ENCODE measurements at places on chromosomes 1 and 21.
A peak's percentile ranks its signal among the peaks of the same experiment; 100 is the strongest.

- no peak for DNase-seq
Observed at GRCh38 chr1:119225831-119226230, 85.4 kb upstream of the WARS2 start.

DNA sequence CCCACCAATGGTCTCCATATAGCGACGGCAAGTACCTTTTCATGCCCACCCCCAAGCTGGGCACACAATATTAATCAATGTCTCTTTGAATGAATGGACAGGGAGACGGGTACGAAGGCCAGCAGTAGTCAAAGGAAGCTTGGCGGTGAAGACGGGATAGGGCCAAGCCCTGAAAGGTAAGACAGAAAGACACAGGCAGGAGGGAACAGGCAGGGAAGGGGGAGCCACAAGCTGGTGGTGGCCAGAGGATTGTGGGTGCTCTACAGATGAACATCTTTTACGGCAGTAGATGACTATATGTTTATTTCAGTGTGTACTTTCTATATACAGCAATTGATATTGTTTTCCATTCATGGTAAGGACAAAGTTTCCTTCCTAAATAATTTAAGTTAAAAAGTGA lies 16.3 kb downstream of the CAPZB start:
- DNase-seq, result no peak

DNA sequence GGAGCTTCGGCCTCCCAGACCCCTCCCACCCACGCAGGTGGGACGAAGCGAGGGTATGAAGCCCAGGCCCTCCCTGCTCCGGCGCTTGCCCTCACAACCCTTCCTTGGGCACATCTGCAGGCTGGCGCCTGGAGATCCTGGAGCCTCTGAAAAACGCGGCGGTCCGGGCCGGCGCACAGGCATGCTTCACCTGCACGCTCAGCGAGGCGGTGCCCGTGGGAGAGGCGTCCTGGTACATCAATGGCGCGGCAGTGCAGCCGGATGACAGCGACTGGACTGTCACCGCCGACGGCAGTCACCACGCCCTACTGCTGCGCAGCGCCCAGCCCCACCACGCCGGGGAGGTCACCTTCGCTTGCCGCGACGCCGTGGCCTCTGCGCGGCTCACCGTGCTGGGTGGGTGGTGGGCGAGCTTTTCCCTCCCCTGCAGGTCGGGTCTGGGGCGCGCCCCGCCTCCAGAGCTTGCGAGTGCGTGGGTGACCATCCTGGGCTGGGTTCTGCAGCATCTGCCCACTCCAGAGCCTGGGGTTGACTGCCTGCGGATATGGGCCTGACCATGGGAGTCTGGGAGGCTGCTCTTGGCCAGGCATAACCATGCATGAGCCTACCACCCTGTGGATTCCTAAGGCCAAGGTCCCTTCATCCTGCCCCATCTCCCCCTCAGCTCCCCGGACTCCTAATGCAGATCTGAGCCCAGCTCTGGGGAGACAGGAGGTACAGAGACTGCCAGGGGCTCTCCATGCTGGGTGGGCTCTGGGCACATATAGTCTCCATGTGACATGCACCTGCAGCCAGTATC lies 89.8 kb downstream of the TRIM11 start:
- no peak for DNase-seq

- DNase-seq, result no peak
Observed at GRCh38 chr1:26038477-26038876, 7.4 kb downstream of the SLC30A2 start.

GRCh38 chr1:179298952-179299351 lies 5.4 kb downstream of the SOAT1 start:
- no peak for DNase-seq

DNA sequence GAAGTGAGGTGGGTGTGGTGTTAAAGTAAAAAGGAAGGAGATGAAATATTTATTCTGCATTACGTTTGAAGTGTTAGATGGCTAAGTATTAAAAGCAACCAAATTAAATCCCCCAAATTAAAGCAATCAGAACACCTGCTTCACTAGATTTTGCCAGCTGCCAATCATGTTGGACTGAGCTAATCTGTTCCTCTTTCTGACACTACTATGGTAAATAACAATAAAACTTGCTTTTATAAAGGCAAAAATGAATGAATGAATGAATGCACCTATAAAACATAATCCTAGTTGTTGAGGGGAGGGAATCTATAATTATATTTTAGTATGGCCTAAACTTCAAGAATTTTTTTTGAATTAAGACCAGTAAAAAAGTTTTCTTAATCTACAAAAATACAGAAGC lies 51.0 kb downstream of the RAB3GAP2 start:
- no peak for DNase-seq

GRCh38 chr1:209326831-209327230 lies 256.7 kb upstream of the CAMK1G start:
- DNase-seq, result no peak

GRCh38 chr1:182268669-182269068 lies 122.9 kb downstream of the GLUL start:
- DNase-seq, result no peak

DNA sequence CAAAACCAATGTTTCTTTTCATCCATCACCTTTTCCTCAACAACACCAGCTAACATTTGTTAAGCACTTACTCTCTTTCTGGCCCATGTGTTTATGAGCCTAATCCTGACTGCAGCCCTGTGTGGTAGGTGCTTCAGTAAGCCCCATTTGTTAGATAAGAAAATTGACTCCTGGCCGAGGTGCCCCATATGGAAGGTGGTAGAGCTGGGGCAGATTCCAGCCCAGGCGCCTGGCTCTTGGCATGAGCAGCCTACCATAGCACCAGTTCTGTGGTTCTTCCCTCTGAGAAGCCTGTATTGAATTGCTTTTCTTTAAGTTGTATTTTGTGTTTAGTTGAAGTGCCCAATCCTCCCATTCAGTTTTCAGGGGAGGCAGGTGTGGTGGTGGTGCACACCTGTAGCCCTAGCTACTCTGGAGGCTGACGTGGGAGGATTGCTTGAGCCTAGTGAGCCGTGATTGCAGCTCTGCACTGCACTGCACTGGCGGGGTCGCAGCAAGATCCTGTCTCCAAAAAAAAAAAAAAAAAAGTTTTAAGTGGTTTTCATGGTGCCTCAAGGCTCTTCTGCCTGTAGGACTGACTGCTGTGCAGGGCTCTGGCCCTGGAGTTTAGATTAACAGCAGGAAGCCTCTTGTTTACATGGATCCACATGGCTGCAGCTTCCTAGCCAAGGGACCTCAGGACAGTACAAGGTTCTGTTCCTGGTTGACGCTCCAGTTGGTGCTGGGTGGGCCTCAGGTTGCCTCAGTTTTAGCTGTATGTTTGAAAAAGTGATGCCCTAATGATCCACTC lies 125.9 kb downstream of the MRPS6 start:
- DNase-seq, result no peak

GRCh38 chr21:44083631-44084291 lies 23.4 kb upstream of the PWP2 start:
- no peak for DNase-seq

DNA sequence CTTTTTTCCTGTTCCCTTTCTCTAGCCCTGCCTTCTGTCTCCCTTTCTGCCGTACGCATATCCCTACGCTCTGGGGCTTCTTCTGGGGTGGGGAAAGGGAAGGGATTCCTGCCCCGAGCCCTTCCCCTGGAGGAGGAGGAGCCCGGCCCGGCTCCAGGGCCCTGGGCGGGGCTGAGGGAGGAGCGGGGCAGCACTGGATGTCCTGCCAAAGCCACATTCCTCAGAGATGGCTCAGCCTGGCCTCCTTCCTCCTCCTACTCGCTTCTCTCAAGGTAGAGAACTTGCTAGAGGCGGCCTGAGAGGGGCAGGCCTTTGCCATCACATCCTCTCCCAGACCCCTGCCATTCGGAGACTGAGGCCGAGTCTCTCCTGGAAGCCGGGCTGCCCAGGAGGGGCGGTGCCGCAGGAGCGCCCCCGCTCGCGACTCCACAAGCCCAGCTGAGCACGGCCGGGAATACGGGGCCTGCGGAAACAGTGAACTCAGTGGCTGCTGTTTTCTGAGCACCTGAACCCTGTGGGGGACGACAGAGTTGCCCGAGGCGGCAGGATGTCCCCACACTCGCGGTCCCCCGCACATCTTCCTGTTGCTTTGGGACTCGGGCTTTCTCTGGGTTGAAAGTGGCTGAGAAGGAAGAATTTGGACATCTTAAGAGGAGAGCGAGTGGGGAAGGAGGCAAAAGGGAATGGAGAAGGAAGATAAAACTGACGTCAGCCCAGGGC lies 12.2 kb downstream of the ADAMTSL4 start:
- DNase-seq, result peak; percentile 52

GRCh38 chr1:50582346-50582745 lies 159.1 kb upstream of the DMRTA2 start:
- no peak for DNase-seq

DNA sequence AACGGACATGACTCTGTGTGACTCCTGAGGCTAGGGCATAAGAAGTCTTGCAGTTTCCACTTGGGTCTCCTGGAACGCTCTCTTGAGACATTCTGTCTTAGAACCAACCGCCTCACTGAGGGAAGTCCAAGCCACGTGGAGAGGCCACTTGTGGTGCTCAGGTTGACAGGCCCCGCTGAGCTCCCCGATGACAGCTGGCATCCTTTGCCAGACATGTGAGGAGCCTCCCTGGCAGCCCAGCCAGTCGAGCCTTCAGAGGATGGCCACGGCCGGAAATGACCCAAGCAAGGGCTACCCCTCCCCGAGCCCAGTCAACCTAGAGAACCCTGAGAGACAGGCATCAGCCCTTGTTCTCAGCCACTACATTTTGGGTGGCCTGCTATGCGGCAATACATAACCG lies 20.7 kb downstream of the PLEKHA6 start:
- no peak for DNase-seq

DNA sequence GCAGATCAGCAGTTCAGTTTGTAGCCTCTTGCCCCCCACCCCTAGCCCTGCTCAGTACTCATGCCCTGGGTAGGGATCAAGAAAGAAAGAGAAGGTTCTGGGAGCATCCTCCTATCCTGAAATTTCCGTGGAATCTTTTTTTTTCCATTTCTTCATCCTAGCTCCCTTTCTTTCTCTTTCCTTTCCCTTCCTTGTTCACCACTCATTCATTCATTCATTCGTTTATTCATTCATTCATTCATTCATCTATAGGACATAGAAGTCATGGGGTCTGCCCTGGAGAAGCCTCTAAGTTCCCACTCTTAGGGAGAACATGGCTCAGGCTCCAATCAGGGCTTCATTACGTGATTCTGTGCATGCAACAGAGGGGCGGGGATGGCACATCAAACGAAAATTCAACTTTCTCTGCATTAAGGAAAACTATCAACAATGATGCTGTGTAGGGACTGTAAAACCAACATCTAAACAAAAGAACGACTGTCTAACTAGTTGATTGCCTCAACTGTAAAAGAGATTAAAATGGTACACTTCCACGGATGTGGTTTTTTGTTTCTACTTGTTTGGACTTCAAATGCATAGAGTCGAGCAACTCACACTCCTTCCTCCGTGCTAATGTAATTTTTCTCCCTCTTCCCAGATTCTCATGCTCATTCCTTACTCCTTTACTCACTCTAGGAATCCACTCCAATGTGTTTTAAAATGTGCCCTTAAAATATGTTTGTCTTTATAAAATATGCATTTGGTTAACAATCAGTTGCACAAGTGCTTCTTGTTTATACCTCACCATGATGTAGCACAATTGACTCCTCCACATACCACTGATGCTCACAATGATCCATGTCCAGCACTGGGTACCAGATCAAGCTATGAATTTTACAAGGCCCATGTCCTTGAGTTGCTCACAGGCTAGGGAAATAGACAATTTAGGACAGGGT lies 101.2 kb upstream of the SLC2A1 start:
- no peak for DNase-seq

DNA sequence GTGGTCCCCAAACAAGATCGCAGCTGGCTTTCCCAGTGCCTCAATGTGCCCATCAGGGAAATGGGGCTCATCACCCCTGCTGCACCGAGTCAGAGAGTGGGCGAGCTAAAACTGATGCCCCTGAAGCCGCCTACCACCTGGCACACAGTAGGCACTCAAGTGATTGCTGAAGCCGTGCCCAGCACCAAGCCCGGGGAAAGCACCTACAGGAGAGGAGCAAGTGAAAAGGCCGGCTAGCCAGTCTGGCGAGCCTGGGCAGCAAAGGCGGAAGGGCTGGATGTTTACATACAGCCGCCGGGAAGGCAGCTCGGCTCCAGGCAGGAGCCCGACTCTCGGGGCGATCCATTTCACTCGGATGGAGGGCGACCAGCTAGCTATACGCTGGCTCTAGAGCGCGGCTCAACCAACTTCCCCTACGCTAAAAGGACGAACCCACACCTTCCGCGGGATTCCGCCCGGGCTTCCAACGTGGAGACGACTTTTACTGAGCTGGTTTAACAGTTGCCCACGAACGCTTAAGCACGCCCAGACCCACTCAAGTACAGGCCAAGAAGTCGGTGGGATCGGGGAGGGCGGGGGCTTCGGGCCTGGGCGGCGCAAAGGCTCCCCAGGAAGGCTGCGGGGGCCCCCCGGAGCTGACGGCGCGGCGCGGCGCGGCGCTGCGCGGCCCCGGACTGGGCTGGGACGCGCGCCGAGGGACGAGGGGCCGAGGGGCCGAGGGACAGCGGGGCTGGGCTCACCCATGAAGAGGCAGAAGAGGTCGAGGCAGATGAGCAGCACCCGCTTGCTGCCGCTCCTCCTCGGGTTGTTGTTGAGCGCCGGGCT lies 1.0 kb downstream of the PLPP3 start:
- no peak for DNase-seq

DNA sequence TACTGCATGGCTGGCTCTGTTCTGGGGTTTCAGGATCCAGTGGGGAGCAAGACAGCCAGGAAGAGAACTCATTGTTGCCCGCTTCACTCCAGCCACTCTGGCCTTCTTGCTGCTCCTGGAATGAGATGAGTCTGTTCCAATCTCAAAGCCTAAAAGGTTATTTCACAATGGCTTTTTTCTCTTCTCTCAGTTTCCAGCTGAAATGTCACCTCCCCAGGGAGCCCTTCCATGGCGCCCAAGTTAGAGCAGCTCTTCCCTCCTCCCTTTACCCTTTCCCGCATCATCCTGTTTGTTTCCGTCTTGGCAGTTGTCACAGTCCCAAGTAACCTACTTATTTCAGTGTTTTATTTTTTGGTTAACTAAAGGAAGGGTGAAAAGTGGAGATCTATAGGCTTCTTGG lies 15.8 kb downstream of the PLA2G2A start:
- DNase-seq, result no peak

GRCh38 chr1:175193527-175193910 lies 943 bp upstream of the KIAA0040 start:
- DNase-seq, result no peak

DNA sequence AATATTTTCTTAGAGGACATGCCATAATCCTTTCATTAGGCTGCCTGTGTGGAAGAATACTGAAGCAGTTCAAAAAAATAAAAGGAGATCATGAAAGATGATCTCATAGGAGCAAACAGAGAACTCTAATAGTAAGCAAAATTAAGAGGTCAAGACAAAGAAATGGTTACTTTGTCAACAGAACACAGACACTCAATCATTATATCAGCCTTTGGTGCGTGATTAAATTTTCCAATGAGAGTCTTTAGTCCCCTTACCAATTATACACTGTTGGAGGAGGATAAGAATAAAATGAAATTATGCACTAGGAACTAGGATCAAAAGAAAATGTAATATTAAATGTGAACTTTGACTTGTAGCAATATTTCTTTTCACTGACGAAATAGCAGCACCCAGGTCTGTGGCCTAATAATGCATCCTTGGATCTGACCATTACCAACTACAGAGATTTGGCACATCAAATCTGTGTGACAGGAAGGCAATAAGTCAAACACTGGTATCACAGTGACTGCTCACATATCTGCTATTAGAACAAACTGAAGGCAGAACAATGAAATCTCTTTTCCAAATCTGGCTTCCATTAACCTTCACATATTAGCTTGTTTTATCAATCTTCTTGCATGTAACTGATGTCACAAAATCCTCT lies 1812.9 kb downstream of the PLA2G4A start:
- no peak for DNase-seq

GRCh38 chr1:72915581-72915980 lies 633.2 kb upstream of the NEGR1 start:
- no peak for DNase-seq

All from stimulated activated CD4-positive, alpha-beta T cell treated with anti-CD3 and anti-CD28 coated beads, Interleukin-1b, Interleukin-23, amount 100 ng/mL, for 4 hours (primary cell).